ENCODE measurements at places on chromosomes 6 and 20.

DNA sequence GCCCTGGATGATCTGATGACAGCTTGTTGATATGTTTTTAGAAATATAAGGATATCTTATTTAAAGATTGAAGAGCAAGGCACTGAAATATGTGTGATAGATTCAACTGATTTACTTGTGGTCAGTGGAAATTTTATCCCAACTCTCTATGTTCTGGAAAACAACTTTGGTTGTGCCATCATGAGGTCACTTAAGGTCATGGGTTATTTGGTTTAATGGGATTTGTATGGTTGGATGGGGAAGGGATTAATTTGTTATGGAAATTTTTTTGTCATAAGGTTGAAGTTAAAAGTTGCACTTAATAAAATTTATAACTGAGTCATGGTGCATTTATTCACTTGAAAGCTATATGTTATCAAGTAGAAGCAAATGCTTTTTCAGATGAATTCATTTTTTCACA, 214.3 kb upstream of the LAMP5 start:
- no peak for DNase-seq

GRCh38 chr6:47308198-47308517, 1.5 kb downstream of the TNFRSF21 start:
- no peak for DNase-seq

DNA sequence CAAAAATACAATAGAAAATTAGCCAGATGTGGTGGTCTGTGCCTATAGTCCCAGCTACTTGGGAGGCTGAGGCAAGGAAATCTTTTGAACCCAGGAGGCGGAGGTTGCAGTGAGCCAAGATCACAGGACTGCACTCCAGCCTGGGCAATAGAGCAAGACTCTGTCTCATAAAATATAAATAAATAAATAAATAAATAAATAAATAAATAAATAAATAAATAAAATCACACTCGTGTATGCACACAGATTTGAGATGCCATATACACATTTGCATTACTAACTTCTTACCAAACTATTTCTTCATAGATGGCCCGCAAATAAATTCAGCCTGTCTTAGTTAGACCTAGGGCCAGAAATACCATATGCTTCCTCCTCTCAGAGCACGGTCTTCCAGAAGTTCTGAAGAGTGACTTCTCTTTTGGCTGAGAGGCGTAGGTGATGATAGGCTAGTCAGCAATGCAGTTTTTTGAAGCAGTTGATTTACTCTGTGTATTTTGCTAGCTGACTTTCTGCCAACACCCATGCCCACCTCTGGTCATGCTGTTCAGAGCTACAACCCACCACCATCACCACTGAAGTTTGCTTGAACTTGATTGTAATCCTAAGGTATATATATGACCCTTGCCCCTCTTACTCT, 150.1 kb downstream of the SASH1 start:
- DNase-seq, result no peak

DNA sequence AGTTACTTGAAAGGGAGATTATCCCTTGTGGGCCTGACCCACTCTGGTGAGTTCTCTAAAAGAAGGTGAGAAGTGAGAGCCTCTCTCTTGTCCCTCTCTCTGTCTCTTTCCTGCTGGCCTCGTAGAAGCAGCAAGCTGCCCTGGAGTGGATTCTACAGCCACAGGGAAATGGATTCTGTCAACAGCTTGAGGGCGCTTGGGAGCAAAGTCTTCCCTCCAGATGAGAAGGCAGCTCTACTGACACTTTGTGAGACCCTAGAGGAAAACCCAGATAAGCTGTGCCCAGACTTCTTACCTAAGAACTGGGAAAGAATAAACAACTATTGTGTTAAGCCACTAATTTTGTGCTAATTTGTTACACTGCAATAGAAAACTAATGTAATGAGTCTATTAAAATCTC, 39.9 kb downstream of the ANKRD60 start:
- no peak for DNase-seq
